ENCODE measurements at places on chromosomes 1 and 21.

- no peak for DNase-seq
These were observed 404.8 kb downstream of the DUSP10 start for GRCh38 chr1:221337106-221337505.

- DNase-seq = no peak
These were observed 67.1 kb upstream of the LRRC8D start for GRCh38 chr1:89753761-89754160.

- no peak for DNase-seq
These were observed 76.4 kb downstream of the TIAM1 start for GRCh38 chr21:31267644-31268043.

GRCh38 chr1:189868021-189868420 is 609.6 kb downstream of the BRINP3 start:
- DNase-seq = no peak

GRCh38 chr1:153639280-153639679 is 5.4 kb downstream of the CHTOP start:
- no peak for DNase-seq
